NCI-H1436 (cell line): ENCODE measurements at places on chromosomes 1 and 21.

- DNase-seq: no peak
Measured at GRCh38 chr1:221783936-221784335, 42.0 kb upstream of the DUSP10 start.

GRCh38 chr1:55927702-55928290 lies 651.6 kb downstream of the PLPP3 start:
- DNase-seq: no peak

DNA sequence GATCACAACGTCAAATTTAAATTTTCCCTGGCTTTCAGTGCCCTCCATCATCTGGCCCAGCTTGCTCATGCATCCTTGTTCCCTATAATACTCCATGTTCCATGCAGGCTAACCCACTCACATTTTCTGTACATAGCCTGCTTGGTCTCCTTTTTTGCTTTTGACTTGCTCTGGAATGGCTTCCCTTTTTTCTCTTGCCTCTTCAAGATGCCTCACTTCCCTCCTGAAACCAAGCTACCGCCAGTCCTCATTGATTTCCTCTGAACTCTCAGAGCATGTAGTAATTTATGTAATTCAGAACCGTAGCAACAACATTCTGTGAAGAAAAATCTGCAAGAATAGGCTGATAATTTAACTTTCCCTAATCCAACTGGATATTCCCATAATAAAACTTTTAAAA lies 10.3 kb downstream of the CAP1 start:
- no peak for DNase-seq

- DNase-seq: no peak
Measured at GRCh38 chr1:3369446-3370076, 84.9 kb upstream of the ARHGEF16 start.
